ENCODE measurements at places on chromosomes 5 and 9. TPM values are rescaled to one million over a fixed set of nuclear protein-coding genes. Genes with fewer than 3 reads are reported as not detected.

GRCh38 chr9:89012294-89013042 is 21.2 kb downstream of the S1PR3 start:
- DNase-seq, result no peak

GRCh38 chr9:134503301-134504105 is 138.1 kb upstream of the COL5A1 start:
- DNase-seq, result no peak

DNA sequence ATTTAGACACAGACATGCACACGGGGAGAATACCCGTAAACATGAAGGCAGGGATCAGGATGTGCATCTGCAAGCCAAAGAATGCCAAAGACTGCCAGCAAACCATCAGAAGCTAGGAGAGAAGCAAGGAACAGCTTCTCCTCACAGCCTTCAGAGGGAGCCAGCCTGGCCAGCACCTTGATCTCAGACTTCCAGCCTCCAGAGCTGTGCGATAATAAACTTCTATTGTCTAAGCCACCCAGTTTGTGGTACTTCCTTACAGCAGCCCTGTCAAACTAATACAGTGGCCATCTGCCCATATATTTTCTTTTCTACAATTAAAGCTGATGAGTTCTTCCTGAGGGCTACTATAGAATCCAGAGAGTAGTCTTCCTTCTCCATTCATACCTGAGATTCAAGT is 135.0 kb downstream of the SNCAIP start:
- DNase-seq, result no peak

DNA sequence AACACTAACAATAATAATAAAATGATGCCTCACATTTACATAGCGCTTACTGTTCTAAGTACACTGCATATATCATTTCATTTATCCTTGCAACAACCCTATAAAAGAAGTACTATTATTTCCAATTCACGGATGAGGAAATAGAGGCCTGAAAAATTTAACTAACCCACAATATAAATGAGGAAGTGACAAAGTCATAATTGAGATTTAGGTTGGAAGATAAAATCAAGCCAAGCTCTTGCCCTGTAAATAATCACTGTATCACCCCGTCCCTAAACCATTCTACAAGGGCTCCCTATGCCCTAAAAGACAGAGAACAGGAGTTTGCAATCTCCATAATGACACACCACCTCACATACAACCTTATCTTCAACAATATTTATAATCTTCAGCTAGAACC is 49.6 kb downstream of the STRBP start:
- DNase-seq, result no peak

- no peak for DNase-seq
These were observed 165.0 kb upstream of the GPR151 start for GRCh38 chr5:146680846-146681584.

DNA sequence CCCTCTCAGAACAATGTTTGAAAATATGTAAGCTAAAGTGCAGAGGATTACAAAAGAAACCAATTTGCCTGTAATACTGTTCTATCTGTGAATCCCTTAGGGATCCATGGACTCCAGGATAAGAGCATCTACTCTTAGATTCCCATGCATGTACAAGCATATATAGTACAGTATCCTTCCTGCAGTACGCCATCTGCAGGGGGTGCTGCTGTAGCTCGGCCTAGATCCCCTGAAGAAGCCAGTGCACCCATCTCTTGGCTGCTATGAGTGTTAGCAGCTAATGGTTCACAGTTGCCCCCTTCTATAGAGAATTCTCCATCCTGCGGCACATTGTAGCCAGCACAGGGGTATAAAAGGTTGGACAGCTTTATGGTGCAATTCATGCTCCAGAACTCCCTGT is 61.8 kb upstream of the SLC30A5 start:
- no peak for DNase-seq

GRCh38 chr5:9124838-9125237 is 421.0 kb downstream of the SEMA5A start:
- DNase-seq, result no peak

DNA sequence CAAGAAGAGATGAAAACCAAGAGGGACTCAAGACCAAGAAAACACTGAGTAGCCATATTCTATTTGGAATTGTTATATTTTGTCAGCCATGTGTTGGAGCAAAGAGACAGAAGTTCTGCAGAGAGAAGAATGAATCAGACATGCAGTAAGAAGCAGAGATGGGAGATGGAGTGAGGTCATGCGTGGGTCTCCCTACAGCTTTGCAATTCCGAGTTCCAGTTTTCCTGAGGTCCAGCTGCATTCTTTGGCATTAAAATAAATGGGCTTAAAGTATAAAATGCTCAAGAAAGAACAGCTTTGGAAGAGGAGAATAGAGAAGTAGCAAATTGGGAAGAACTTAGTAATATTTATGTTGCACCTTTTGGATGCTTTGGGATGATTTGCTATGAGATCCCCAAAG is 361.6 kb downstream of the NPR3 start:
- DNase-seq, result no peak

- no peak for DNase-seq
These were observed 466.1 kb downstream of the PTPRD start for GRCh38 chr9:10146517-10147331.

GRCh38 chr9:78358329-78359051 is 61.6 kb downstream of the PSAT1 start:
- DNase-seq, result no peak

GRCh38 chr9:36808251-36808650 is 225.8 kb downstream of the PAX5 start:
- no peak for DNase-seq

- DNase-seq, result no peak
These were observed 131.4 kb downstream of the TMEM174 start for GRCh38 chr5:73304381-73304780.

DNA sequence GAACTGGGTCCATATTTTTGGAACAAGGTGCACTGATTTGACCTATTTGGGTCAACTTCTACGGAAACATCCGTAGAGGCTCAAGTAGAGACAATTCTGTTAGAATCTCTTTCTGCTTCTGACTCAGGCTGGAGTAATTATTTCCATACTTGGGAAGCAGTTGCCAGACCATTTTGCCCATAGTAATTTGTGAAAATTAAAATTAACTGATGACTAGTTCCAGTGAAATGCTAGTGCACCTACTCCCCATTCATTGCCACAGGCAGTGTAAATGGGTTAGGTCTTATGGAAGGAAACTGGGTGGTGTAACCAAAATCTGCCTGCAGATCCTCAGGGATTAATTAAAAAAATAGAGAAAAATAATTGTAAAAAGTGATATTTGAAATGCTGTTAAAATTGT is 201.1 kb downstream of the TENT4A start:
- DNase-seq, result no peak

- DNase-seq, result no peak
These were observed 167.8 kb downstream of the PAM start for GRCh38 chr5:102922799-102923477.

GRCh38 chr9:18941060-18941740 is 91.8 kb downstream of the SAXO1 start:
- DNase-seq, result no peak

GRCh38 chr9:90478821-90479220 is 163.8 kb downstream of the DIRAS2 start:
- no peak for DNase-seq

DNA sequence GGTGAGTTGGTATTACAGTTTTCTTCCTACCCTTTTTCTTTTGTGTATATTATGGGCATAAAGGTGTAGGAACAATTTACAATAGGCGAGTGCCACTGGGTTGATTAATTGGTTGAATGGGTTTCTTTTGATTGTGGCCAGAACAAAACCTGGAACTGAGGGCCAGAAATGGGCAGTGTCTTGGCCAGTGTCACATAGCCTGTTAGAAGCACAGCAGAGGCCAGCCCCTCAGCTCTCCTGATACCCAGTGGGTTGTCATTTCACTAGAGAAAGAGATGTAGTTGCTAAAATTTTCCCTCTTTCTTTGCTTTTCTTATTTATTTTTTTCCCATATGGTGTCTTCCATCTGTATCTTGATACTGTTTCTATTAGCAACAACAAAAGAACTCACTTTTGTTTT is 38.8 kb upstream of the SEMA6A start:
- DNase-seq, result no peak

DNA sequence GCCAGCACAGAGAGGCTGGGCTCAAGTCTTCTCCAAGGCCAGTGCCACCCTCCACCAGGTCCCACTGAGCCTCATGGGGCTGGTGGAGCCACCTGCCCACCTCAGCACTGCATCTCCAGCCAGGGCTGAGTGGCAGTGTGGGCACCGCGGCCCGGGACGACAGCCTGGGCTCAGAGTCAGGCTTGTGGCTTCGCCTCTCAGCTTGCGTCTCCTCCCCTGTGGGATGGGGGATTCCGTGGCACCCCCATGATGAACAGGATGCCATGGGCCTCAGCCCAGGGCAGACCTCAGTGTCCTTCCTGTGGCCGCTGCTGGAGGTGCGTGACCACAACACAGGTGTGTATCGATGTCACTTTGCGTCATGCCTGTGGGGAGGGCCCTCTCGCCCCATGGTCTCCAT is 136.4 kb upstream of the PPP1R26 start:
- DNase-seq, result no peak

GRCh38 chr9:116506685-116507084 is 180.4 kb upstream of the TRIM32 start:
- DNase-seq, result no peak

- no peak for DNase-seq
These were observed 527.8 kb downstream of the MTRR start for GRCh38 chr5:8396756-8397155.

DNA sequence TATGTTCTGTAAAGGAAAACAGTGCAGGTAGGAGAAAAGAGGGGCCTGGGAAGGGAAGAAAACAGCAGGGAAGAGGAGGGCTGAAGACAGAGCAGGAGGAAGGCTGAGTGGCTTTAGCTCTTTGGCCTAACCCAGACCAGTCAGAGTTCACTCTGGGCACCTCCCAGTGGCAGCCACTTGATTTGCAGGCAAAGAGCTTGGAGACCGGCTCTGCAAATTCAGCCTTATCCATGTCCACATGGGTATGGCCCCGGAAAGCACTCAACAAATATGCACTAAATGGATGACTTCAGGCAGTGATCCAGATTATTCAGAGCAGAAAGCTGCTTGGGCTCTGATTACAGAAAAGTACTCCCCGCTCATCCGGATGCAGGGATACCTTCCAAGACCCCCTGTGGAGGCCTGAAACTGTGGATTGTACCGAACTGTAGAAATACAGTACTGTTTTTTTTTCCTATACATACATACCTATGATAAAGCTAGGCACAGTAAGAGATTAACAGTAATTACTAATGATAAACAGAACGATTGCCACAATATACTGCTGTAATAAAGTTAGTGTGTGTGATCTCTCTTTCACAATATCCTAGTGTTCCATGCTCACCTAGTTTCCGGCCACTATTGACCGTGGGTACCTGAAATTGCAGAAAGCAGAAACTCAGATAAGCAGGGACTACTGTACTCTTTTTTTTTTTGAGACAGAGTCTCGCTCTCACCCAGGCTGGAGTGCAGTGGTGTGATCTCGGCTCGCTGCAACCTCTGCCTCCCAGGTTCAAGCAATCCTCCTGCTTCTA is 4.6 kb upstream of the RNU6ATAC start:
- DNase-seq, result no peak

- DNase-seq, result no peak
These were observed 417 bp downstream of the GABBR2 start for GRCh38 chr9:98708103-98708932.

DNA sequence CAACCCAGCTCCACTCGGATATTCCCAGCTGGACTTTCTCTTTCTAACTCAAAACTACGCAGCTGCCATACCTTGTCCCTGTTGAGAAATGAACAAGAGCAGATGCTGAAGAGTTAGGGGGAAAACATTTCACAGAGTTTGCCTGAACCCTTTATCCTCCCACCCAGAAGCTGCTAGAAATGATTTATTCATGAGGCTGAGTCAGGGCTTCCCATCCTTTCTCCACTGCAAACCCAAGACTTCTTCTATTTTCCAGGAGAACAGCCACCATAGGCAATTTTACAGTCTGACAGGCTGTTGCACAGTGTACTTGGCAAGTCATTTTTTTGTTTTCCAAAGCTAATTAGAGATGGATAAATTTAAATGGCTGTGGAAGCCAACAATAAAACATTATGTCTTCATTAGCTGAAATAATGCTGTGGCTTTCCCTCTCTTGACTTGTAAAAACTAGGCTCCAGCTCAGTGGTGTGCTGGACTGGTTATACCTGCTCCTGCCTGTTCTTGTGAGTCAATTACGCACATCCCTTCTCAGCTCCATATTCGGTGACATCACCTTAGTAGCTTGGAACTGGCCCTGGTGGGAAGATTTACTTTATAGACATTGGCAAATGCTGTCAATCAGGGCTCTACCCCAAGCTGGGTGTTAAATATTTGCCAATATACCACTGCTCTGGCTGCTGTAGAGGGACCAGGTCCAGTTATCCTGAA is 71.9 kb downstream of the KIF4B start:
- no peak for DNase-seq

DNA sequence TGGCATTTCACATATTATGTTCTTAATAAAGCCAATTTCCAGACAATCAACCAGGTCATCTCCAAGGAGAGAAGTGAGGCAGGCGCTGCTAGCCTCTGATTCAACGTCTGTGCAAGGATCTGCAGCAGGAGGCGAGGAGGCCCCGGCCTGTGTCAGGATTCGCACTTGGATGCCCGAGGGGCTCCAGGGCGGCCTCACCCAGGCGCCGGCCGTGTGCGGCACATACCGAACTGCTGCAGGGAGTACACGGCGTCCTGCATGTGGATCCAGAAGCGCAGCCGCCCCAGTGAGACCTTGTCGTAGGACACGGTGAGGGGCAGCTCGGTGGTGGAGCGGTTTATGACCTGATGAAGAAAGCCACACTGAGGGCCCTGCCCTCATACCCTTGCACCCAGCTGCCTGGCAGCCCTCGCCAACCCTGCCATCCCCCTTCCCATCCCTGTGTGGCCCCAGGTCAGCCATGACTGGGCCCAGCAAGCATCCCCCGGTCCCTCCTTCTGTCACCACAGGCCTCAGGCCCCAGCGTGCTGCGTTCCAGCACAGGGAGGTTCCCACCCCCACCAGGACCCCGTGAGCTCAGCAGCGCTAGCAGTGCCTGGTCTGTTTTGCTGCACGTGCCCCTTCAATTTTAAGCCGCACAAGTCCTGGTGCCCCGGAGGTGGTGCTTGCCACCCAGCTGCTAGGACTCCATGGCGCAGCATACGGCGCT is 9.9 kb downstream of the CLPTM1L start:
- no peak for DNase-seq

- no peak for DNase-seq
These were observed 202.9 kb downstream of the AOPEP start for GRCh38 chr9:94929369-94929756.

DNA sequence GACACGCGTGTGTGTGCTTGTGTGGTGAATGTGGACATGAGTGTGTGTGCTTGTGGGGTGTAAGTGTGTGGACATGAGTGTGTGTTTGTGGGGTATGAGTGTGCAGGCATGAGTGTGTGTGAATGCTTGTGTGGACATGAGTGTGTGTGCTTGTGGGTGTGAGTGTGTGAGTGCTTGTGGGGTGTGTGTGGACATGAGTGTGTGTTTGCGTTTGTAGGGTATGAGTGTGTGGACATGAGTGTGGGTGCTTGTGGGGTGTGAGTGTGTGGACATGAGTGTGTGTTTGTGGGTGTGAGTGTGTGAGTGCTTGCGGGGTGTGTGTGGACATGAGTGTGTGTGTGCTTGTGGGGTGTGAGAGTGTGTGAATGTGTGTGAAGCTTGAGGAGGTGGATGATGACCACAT is 29.8 kb upstream of the TIFAB start:
- DNase-seq, result no peak

Gene PCA3
- 0.69 TPM for polyA plus RNA-seq

Gene CCL21
- polyA plus RNA-seq, result 36.8 TPM

Gene PDGFRB
- 151 TPM for polyA plus RNA-seq

Gene C9orf50
- 0.73 TPM for polyA plus RNA-seq

Gene ELAVL2
- polyA plus RNA-seq, result 3.6 TPM

Gene MAMDC4
- polyA plus RNA-seq, result 10.6 TPM

Gene HRCT1
- 0.60 TPM for polyA plus RNA-seq

Gene FAM114A2
- 30.6 TPM for polyA plus RNA-seq

Gene VDAC1
- polyA plus RNA-seq, result 205 TPM

Gene MAMDC2
- polyA plus RNA-seq, result 6.6 TPM

Gene TLE1
- polyA plus RNA-seq, result 75.4 TPM

Gene FIBCD1
- 0.17 TPM for polyA plus RNA-seq

Gene C5orf58
- 0.21 TPM for polyA plus RNA-seq
